Fibroblast of gingiva (primary cell): ENCODE measurements at places on chromosomes 5 and 9.
A peak's percentile ranks its signal among the peaks of the same experiment; 100 is the strongest.

DNA sequence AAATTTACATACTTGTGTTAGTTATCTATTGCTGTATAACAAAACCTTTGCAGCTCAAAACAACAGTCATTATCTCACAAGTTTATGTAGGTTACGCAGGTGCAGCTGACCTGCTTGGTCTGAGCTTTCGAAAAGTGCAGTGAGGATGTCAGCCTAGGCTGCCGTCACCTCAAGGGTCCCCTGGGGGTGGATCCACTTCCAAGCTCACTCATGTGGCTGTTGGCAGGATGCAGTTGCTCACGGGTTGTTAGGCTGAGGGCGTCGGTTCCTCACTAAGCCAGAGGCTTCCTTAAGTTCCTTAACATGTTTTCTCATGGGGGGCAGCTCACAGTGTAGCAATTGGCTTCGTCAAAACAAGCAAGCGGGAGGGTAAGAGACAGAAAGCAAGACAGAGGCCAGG lies 139.8 kb downstream of the DOCK8 start:
- DNase-seq: no peak

DNA sequence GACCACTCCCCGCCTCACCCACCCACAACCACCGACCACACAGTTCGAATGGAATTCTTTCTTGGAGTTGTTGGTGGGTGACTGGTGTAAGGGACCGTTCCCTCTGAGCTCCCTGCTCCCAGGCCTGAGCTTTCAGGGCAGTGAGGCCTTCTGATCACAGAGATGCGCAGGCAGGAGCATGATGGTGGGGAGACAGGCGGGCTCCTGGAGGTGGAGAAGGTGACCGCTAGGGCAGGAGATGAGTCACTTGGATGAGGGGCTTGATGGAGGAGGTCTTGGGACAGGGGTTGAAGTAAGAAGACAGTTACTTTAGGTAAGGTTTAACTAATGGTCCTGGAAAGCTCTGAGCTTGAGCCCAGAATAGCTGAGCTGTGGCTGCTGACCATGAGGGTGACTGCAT lies 88.5 kb downstream of the HSPA4 start:
- no peak for DNase-seq

- no peak for DNase-seq
Measured at GRCh38 chr9:994005-994404, 17.6 kb downstream of the DMRT3 start.

DNA sequence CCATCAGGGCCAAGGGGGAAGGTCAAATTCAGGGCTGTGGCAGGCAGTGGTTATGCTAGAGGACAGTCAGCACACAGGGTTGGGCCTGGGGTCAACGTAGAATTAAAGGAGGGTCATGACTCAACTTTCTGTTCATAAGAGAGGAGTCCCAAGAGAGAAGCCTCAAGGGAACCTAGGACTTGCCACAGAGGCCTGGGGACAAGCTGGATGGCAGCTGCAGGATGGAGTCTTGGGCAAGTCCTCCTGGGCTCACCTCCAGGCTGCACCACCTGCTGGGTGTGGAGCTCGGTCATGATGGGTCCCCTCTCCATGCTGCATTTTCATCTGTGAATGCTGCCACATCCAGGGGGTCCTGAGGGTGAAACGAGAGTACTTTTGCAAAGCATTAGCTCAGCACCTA lies 9.0 kb upstream of the WNK2 start:
- no peak for DNase-seq

GRCh38 chr5:13662626-13663025 lies 281.9 kb downstream of the DNAH5 start:
- no peak for DNase-seq

- no peak for DNase-seq
Measured at GRCh38 chr5:89147031-89147430, 264.0 kb upstream of the MEF2C start.

DNA sequence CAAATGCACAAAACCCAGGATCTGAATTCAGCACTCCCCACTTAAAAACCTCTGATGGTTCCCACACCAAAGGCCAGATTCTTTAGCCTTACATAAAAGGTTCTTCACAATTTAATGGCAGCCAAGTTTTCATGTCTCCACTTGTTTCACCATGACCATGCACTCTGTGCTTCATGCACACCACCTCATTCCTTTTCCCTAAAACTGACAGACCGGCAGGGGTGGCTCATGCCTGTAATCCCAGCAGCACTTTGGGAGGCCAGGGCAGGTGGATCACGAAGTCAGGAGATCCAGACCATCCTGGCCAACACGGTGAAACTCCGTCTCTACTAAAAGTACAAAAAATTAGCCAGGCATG lies 150.4 kb downstream of the SEMA6A start:
- no peak for DNase-seq

DNA sequence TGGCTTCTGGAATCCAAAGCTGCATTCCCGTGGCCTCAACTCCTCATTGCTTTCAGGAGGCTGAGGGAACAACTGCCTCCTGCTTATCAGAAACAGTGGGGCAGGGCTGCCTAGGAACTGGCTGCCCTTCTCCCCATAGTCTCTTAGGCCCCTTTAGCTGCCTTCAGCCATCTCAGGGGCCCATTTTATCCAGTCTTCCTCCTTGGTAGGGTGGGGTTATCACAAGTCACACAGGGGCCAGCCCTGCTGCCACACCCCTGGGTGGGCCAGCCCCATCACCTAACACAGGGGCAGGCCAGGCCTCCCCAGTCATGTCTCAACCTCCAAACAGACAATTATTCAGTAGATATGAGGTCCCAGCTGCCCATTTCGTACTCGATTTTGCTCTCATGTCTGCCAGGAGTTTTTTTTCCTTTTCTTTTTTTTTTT lies 3.9 kb downstream of the ALAD start:
- no peak for DNase-seq

DNA sequence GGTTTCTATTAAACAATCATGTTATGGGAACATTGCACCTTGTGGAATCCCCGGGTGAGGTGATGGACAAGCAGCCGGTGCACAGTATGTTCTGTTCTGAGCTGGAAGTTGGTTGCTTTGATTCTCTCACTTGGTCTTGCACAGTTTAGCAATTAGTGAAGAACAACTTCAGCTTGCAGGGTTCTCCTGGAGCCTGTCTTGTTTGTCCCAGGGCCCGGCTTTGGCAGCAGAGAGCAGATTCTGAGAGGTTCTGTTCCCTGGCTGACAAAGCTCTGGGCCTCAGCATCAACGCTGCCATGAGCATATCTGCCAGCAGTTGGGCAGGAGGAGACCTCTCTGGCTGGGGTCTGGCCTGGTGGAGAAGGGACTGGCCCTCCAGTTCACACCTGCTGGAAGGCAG lies 16.9 kb downstream of the GADD45G start:
- no peak for DNase-seq

DNA sequence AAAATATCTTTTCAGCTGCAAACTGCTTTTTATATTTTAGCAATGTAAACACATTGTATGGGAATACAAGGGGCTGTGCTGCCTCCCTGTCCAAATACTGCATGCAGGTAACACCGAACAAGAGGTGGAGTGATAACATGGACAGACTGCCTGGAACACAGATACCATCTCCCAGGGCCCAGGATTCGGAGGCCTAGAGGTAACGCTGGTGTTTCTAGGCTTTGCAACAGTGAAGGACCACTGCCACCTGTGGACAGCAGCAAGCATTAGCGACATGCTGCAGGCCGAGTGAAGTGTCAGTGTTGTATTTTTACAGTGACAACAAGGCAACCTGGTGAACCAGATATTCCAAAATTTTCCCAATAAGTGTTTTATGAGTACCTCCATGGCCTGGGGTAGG lies 379.1 kb downstream of the DMRT2 start:
- DNase-seq: no peak

DNA sequence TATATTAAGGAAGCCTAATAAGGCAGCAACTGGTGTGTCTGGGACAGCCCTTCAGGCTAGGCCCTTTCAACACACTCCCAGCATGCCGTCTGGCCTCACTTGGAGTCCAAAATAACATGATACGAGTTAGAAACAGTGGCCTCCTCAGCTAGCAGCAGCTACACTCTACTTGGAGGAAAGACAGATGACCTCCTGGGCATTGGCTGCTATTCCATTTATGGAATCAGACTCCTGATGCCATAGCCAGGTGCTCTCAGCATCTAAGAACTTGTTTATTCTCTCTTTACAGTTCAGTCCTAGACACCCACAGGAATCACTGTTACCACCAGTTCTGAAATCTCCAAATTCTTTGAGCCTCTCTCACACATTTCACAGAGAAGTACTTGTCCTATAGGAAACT lies 31.8 kb downstream of the RUSC2 start:
- DNase-seq: peak; percentile 25

DNA sequence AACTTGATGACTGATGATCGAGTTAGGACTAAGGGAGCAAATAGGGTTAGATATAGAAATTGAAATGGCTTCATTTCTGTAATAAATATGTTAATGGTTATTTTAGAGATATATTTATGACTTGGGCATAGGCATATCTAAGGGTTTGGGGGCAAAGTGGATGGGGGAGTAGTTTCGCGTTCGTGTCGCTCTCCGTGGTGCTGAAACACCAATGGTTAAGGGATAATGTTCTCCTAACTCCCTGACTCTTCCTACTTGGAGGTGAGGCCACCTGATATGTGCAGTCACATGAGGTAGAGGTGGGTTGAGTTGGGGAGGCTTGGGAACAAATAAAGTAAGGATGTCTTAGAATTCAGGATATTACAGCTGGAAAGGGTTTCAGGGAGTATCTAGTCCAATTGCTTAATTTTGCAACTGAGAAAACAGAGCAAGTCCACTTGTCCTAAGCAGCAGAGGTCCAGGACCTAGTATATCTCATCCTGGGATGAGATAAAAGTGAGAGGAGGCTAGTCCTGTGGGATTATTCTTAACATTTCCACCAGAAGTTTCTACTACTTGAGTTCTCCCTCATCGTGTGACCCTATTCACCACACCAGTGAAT lies 44.0 kb upstream of the MAP1B start:
- no peak for DNase-seq

- DNase-seq: peak; percentile 55
Measured at GRCh38 chr5:14872070-14872989, 752 bp upstream of the ANKH start.

GRCh38 chr9:137046088-137046787 lies at the start of gene NPDC1:
Gene NPDC1, minus strand, starts transcription at chr9:137046177. Its CDS starts 188 bp downstream, at chr9:137045989.
- DNase-seq: peak; percentile 39

- DNase-seq: no peak
Measured at GRCh38 chr5:104513640-104514072, 951.1 kb upstream of the NUDT12 start.
